ENCODE measurements at places on chromosomes 5 and 9. TPM values are rescaled to one million over a fixed set of nuclear protein-coding genes. Genes with fewer than 3 reads are reported as not detected.
A peak's percentile ranks its signal among the peaks of the same experiment; 100 is the strongest.

GRCh38 chr5:82804155-82804690 is 273.0 kb downstream of the TMEM167A start:
- no peaks in the 10 kb centered on the region for H3K4me1 ChIP-seq
- no peaks in the 10 kb centered on the region for H3K36me3 ChIP-seq
- no peak for DNase-seq
- H3K27me3 ChIP-seq, result no peaks in the 10 kb centered on the region
- H3K4me3 ChIP-seq, result no peak overlapping the region
- H3K27ac ChIP-seq, result no peak overlapping the region

GABRA1 gene
- not detected for polyA plus RNA-seq

DNA sequence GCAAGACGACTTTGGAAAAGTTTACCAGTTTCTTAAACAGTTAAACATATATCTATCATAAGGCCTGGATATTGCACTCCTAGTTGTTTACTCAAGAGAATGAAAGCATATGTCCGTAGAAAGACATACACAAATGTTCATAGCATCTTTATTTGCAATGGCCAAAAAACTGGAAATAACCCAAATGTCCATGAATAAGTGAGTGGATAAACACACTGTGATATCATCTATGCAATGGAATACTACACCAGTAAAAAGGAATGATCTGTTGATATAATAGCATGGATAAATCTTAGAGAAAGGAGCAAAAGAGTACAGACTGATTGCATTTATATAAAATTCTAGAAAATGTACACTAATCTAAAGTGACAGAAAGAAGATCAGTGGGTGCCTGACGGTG is 28.0 kb upstream of the VCAN start:
- no peak overlapping the region for H3K4me3 ChIP-seq
- DNase-seq, result no peak
- no peak overlapping the region for H3K27ac ChIP-seq
- H3K27me3 ChIP-seq, result no peaks in the 10 kb centered on the region
- H3K36me3 ChIP-seq, result no peaks in the 10 kb centered on the region
- H3K4me1 ChIP-seq, result no peaks in the 10 kb centered on the region

GRCh38 chr5:176491101-176491502 is 42.9 kb downstream of the FAF2 start:
- H3K27ac ChIP-seq, result no peak overlapping the region
- no peak for DNase-seq
- H3K27me3 ChIP-seq, result no peaks in the 10 kb centered on the region
- no peak overlapping the region for H3K4me3 ChIP-seq

DNA sequence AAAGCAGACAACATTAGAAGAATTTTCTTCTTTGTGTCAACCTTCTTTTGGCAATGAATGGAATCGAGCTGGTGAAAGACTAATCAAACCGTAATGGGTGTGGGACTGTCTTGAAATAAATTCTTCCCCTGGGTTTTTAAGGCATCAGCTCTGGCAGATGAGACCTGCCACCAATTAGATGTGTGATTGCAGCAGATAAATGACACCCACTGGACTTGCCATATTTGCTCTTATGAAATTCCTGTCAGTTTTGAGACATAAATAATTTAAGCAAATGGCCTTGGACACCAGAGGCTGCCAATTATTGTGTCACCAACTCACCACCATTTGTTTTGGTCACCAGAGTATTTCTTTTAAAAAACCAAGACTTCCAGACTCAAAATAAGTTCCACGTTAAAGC is 135.9 kb upstream of the RGMB start:
- no peak overlapping the region for H3K4me3 ChIP-seq
- H3K36me3 ChIP-seq, result no peaks in the 10 kb centered on the region
- no peak for DNase-seq
- H3K27ac ChIP-seq, result no peak overlapping the region
- H3K4me1 ChIP-seq, result no peaks in the 10 kb centered on the region

- no peaks in the 10 kb centered on the region for H3K36me3 ChIP-seq
- no peaks in the 10 kb centered on the region for H3K4me1 ChIP-seq
- DNase-seq, result no peak
- H3K4me3 ChIP-seq, result no peak overlapping the region
- no peaks in the 10 kb centered on the region for H3K27me3 ChIP-seq
- H3K27ac ChIP-seq, result no peak overlapping the region
Observed at GRCh38 chr9:127862075-127863011, 7.9 kb upstream of the ENG start.

UGT3A2 gene
- not detected for polyA plus RNA-seq

PCDHGB3 gene
- polyA plus RNA-seq, result 0.53 TPM

PHF2 gene
- 11.2 TPM for polyA plus RNA-seq

- no peak overlapping the region for H3K27ac ChIP-seq
- H3K4me1 ChIP-seq, result no peaks in the 10 kb centered on the region
- H3K36me3 ChIP-seq, result no peaks in the 10 kb centered on the region
Observed at GRCh38 chr9:15096972-15097371, 186.7 kb upstream of the FREM1 start.

GRCh38 chr9:8831568-8831967 is 1032.0 kb upstream of the DMAC1 start:
- DNase-seq, result no peak
- no peaks in the 10 kb centered on the region for H3K4me1 ChIP-seq
- H3K4me3 ChIP-seq, result no peak overlapping the region
- H3K36me3 ChIP-seq, result no peaks in the 10 kb centered on the region
- H3K27me3 ChIP-seq, result no peaks in the 10 kb centered on the region
- H3K27ac ChIP-seq, result no peak overlapping the region

GRCh38 chr9:123745933-123746332 is 184.0 kb downstream of the DENND1A start:
- no peak overlapping the region for H3K27ac ChIP-seq
- DNase-seq, result no peak
- H3K27me3 ChIP-seq, result no peaks in the 10 kb centered on the region
- H3K4me3 ChIP-seq, result no peak overlapping the region

DNA sequence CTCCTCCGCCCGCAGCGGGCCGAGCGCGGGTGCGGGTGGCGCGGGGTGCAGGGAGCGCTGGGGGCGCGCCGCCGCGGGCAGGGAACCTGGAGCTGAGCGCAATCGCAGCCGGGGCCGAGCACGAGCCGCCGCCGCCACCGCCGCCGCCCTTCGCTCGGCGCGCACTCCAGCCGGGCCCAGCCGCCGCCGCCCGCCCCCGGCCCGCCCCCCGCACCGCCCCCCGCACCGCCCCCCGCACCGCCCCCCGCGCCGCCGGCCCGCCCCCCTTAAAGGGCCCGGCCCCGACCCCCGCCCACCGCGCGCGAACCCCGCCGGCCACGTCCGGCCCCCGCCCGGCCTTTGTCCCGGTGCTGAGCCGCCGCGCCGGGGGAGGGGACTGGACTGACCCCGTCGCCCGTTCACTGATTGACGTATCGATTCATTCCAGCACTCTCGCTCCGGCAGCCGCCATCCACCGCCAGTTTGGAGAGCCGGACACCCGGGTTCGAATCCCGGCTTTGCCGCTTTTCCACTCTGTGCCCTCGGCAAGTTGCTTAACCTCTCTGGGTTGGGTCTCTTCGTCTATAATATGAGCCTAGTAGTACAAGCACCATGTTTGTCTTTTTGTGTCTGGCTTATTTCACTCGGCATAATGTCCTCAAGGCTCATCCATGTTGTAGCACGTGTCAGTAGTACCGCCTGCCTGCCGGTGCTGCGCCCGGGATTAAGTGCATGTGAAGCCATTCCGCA is at the start of gene SH3PXD2B:
SH3PXD2B (minus strand) TSS at position 168 of the 729 bp plus-strand sequence. CDS start 173 bp downstream, outside the sequence.
- DNase-seq, result peak; percentile 94
- H3K27ac ChIP-seq, result peak within 1 kb of the TSS; percentile 92
- peaks cover 2% of the 10 kb centered on the region for H3K36me3 ChIP-seq
- peak within 1 kb of the TSS; percentile 81 for H3K4me3 ChIP-seq

- peaks cover 13% of the 10 kb centered on the region for H3K4me1 ChIP-seq
- no peak overlapping the region for H3K4me3 ChIP-seq
- DNase-seq, result no peak
- H3K27ac ChIP-seq, result peak overlapping the region; percentile 29
- no peaks in the 10 kb centered on the region for H3K27me3 ChIP-seq
Observed at GRCh38 chr5:150567031-150567717, 59.2 kb downstream of the NDST1 start.

PCDHGA10 gene
- polyA plus RNA-seq, result 2.0 TPM

DNA sequence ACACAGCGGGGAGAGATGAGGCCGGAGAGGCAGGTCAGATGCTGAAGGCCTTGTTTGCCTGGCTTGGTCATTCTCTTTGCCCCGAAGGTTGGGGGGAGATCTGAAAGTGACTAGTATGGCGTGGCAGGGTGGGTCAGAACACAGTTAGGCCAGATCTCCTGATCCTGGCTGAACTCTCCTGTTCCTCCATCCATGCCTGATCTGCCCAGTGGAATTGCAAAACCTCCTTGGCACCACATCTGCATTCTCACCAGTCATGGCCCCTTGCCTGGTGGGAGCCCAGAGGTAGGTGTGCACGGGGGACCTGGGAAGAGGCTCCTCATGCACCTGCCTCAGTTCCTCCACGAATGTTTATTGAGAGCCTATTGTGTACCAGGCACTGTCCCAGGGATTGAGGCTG is 23.2 kb downstream of the TEX53 start:
- no peaks in the 10 kb centered on the region for H3K4me1 ChIP-seq
- no peak for DNase-seq
- H3K27me3 ChIP-seq, result no peaks in the 10 kb centered on the region
- H3K27ac ChIP-seq, result no peak overlapping the region
- H3K4me3 ChIP-seq, result no peak overlapping the region

DNA sequence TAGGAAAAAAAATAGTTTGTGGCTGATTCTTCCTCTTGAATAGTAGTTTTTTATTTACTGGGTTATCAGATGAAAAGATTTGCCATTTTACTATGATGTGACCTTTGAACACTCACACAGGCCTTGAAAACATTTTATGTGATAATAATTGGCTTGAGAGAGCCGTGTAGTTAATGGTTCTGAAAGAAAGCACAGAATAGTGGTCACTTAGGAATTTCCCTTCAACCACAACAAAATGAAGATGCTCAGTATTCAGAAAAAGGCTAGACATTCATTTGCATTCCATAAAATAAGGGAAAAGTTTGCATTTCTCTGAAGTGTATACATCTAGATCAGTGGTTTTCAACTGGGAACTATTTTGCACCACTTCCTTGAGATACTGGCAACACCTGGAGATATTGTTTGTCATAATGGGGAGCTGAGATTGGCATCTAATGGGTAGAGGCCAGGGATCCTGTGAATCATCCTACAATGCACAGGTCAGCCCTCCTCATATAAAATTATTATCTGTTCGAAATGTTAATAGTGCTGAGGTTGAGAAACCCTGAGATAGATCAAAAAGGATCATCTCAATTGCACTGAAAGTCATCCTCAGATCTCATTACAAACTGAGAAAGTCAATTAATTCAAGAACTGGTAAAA is 446.4 kb upstream of the CCNG1 start:
- H3K36me3 ChIP-seq, result no peaks in the 10 kb centered on the region
- no peaks in the 10 kb centered on the region for H3K4me1 ChIP-seq
- H3K27ac ChIP-seq, result no peak overlapping the region

DNA sequence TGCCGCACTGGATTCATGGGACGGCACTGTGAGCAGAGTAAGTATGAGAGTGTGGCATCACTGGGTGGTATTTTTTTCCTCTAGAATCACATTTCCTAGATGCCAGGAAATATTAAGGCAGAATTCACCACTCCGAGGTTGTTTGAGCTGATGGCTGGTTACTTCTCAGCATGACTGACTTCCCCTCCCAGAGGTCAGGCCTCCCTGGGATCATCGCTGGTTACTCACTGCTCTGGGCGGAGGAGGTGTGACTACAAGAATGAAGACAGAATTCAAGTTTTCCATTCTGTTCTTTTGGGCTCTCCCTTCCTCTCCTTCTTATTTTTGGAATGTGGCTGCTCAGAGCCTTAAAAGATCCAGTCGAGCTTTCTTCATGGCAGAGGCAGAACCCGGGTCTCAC is 76.6 kb upstream of the PRRC1 start:
- H3K36me3 ChIP-seq, result no peaks in the 10 kb centered on the region
- no peak overlapping the region for H3K4me3 ChIP-seq
- H3K4me1 ChIP-seq, result no peaks in the 10 kb centered on the region
- no peak overlapping the region for H3K27ac ChIP-seq
- DNase-seq, result no peak
- H3K27me3 ChIP-seq, result no peaks in the 10 kb centered on the region

DNA sequence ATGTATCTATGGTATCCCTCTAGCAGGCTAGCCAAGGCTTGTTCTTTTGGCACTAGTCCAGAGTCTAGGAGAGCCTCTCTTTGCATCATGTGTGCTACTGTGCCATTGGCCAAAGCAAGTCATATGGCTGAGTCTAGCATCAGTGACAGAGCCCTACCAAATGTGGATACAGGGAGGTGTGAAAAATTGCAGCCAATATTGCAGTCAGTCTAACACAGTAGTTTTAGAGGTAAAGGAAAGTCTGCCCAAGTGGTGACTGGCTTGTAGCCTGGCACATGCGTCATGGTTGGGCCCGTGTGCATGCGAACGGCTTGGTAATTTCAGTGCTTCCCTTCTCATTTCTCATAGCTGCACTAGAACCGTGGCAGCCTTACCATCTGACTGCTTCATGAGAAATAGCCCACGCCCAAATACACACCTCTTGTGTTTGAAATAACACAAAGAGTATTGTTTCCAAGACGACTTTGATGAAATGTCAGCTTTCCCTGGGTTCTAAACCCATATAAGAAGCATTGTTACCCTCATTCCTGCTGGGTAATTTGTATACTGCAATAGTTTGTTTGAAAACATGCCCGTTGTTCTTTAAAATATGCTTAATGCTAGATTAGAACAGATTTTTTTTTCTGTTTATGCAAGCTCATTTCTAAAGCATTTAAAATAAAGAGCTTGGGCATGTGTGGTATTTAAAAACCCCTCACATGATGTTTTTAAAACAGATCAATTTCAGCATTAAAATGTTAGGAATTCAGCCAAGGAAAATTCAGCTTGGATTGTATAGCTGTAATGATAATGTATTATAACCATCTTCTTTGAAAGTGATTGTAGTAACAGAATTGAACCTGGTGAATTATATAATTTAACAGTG is 113.2 kb downstream of the TLE4 start:
- H3K4me1 ChIP-seq, result peaks cover 17% of the 10 kb centered on the region
- no peak for DNase-seq
- H3K27me3 ChIP-seq, result no peaks in the 10 kb centered on the region
- H3K4me3 ChIP-seq, result no peak overlapping the region
- H3K27ac ChIP-seq, result peak overlapping the region; percentile 91

FIBCD1 gene
- polyA plus RNA-seq, result 1.3 TPM

- no peak for DNase-seq
- no peaks in the 10 kb centered on the region for H3K36me3 ChIP-seq
- H3K4me3 ChIP-seq, result no peak overlapping the region
Observed at GRCh38 chr9:16180546-16180945, 627.7 kb downstream of the CCDC171 start.

PCDHB3 gene
- polyA plus RNA-seq, result 2.2 TPM

SHISAL2B gene
- not detected for polyA plus RNA-seq

CAMK4 gene
- polyA plus RNA-seq, result 4.1 TPM

SLCO6A1 gene
- not detected for polyA plus RNA-seq
